ENCODE measurements at places on chromosomes 11 and 22.

GRCh38 chr11:111949519-111950426, 12.6 kb downstream of the DIXDC1 start:
- DNase-seq: no peak

DNA sequence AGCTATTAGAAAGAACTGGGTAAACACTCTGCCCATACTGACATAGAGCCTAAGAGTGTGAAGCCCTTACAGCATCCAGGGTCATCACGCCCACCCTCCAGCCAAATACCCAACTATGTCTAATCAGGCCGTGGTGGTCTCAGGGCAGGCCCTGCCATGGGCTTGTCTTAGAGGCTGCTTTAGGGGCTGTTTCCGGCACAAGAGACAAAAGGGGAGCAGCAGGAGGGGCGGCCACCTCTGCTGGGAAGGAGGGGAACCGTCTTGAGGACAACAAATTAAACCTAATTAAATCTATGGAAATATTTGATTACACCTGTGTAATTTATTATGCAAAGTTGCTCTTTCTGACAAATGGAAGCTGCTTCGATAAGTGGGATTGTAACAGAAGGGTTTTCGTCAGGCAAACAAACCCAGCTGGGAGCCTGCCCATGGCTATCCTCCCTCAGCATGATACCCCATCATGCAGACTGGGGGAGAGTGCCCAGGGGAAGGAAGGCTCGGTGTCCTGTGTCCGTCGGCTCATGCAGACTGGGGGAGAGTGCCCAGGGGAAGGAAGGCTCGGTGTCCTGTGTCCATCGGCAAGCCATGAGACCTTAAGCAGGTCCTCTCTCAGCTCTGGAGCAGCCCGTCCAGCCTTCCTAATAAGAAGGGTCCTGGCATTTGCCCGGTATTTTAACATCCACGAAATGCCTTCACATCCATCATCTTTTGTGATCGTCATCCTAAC, 163.6 kb upstream of the B3GAT1 start:
- DNase-seq: no peak

DNA sequence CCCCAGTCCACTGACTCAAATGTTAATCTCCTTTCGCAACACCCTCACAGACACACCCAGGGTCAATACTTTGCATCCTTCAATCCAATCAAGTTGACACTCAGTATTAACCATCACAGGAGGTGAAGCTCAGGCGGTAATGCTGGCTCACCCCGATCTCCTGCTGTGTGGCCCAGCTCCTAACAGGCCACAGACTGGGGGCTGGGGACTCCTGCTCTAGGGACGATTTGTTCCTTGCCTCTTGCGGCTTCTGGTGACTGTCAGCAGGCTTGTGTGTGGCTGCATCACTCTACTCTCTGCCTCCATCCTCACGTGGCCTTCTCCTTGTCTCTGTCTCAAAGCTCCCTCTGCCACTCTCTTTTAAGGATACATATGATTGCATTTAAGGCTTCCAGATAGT, 45.0 kb downstream of the SPON1 start:
- DNase-seq: no peak

DNA sequence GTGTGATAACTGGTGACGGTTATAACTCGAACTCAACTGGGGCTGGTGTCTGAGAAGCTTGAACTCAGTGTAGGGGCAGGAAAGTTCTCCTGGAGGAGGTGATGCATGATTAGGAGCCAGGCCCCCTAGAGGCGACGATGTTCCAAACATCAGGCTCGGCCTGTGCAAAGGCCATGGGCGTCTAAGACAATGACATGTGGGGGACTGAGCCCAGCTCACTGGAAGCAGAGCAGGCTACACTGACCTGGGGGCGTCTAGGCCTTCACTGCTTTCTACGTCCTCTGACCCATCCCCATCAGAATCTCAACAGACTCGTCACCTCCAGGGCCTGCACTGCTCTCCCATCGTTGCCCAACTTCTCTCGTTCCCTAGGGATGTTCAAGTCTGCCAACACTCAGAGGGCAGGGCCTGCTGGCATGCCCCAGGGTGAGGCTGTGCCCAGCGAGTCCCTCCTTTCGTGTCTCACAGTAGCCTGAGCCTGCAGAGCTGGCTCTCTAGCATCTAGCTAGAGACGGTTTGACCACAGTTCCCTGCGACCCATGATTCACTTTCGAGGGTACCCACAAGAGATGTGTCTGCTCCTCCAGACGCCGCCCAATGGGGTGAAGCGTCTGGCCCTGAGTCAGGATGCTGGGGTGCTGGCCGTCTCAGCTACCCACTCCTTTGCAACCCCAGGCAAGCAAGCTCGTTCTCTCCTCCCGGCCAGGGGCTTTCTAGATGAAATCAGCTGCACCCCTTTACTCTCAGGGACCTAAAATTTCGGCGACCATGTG, 1.1 kb upstream of the ATG16L2 start:
- DNase-seq: peak; percentile 38

DNA sequence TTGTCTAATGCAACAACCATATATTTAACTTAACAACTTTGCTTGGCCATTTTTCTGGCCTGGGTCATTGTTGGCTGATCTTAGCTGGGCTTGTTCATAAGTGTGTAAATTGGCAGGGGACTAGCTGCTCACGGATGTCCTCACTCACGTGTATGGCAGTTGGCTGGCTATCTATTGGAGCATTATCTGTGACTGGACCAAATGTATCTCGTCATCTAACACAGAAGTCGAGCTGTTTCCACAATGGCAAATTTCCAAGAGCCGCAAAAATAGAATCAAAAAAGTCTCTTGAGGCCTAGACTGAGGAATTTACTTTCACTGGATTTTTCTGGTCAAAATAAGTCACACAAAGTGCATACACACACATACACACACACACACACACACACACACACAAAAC, 893.3 kb downstream of the FAM181B start:
- no peak for DNase-seq

DNA sequence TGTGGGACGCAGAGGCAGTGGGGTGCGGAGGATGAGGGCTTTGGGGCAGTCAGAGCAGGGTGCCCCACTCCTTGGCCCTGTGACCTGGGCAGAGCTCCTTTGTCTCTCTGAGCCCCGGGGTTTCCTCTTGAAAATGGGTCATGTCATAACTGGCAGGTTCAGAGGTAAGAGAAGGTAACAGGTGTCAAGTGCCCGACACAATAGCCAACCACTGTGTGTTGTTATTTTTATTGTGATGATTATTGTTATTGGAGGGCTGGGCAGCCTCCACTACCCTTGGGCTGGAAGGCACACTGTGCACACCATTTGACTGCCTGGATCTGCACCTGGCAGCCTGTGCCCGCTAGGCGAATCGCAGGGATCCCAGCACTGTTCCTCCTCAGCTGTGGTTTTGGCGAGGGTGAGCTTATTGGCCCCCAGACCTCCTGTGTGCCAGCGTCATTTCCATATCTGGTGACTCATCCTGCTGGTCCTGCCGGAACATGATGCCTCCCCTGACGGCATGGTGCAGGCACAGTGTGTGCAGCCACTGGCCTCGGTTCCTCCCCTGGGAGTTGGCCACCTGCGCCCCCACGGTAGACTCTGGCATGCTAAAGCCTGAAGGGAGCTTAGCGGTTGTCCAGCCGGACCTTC, 15.4 kb upstream of the SOX10 start:
- no peak for DNase-seq

DNA sequence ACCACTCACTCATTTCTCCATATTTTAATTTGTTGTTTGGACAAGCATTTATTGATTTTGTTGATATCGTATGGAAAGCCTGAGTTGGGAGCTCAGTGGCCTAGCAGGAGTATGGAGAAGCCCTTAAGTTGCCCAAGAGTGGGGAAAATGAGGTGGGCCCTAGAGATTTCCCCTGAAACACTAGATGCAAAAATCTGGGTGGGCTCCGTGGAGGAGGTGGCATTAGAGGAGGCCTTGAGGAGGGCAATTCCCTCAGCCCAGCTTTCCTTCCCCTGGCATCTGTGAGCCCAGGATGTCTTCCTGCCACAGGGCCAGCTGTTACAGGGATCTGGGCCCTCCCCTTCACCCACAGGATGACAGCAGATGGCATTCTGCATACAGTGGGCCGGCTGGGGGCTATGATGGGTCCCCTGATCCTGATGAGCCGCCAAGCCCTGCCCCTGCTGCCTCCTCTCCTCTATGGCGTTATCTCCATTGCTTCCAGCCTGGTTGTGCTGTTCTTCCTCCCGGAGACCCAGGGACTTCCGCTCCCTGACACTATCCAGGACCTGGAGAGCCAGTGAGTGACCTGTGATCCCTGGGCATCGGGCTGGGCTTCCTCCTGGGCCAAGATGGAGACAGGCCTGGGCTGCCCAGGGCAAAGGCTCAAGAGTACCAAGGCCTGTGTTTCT, 21.6 kb upstream of the SLC22A12 start:
- no peak for DNase-seq

GRCh38 chr11:61342207-61342803, 9.3 kb downstream of the TKFC start:
- DNase-seq: no peak

Data from effector CD8-positive, alpha-beta T cell (primary cell).